Mesothelial cell of epicardium (in vitro differentiated cells): ENCODE measurements at places on chromosomes 3 and 15.

DNA sequence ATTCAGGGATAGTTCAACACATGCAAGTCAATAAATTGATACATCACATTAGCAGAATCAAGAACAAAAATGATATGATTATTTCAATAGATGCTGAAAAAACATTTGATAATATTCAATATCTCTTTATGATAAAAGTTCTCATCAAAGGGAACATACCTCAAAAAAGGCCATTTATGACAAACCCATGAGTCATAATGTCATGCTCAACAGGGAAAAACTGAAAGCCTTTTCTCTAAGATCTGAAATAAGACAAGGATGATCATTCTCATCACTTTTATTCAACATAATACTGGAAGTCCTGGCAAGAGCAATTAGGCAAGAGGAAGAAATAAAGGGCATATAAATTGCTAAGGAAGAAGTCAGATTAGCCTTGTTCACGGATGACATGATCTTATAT is 54.1 kb upstream of the TMEM158 start:
- no peak for DNase-seq

- DNase-seq = no peak
Measured at GRCh38 chr3:162072656-162073164, 576.1 kb downstream of the OTOL1 start.

- no peak for DNase-seq
Measured at GRCh38 chr15:35208353-35208752, 123.3 kb upstream of the NANOGP8 start.

DNA sequence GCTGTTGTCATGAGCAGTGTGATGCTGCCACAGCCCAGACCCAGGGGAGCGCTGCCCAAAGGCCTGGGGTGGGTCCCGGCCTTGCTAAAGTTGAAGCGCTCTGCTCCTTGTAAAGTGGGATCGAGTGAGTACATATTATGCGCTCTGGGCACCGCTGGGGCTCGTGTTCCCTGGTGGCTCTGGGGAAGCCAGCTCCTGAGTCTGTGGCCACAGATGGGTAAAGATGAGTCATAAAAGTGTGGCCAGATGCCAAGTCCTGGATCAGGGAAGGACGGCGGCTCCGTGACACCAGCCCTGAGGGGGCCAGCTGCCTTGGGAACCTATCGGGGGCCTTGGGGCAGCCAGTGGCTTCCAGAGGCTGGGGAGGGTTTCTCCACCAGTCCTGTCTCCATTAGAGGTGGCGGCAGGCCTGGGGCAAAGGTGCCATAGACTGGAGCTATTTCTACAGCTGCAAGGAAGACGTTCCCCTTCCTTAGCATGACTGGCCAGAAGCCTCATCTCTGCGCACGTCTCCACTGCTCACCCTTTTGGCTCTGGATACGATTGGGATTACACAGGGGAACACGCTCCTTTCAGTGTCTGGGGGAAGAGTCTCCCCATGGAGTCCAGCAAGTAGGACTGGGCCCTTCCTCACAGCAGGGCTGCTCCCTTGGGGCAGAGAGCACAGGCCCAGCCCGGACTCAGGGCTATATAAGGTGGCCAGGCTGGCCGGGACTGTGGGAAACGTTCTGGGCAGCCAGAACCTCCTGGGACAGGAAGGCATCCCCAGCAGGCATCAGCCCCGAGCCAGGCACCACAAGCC is 1.2 kb upstream of the ITIH4 start:
- no peak for DNase-seq

DNA sequence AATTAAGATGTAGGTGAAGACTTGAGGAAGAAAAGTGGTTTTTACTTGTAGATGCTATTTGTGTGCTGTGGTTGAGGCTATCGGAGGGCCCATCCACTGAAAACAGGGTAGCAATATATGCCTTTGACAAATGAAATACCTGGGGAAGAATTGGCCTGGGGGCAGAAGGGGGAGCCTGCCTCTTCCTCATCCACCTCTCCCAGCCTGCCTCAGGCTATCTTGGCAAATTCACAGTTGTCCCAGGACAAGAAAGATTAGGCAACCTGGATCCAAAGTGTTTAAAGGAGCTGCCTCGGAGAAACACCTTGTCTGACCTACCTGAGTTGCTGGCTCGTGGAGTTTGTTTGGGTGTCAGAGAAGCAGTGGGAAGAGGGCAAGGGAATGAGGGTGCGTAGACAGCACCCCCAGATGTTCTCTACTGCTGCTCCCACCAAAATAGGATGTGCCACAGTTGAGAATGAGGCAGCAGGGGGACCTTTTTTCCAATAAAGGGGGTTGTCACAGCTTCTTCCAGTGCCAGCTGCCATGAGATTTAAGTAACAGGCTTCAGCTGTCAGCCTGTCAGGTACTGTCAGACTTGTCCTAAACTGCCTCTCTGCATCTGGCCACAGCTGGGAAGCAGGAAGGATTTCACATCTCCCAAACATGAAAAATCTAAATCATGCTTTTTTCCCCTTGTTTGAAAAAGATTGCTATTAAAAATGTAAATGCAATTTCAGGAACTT is 9.2 kb downstream of the PLEKHO2 start:
- DNase-seq = no peak

DNA sequence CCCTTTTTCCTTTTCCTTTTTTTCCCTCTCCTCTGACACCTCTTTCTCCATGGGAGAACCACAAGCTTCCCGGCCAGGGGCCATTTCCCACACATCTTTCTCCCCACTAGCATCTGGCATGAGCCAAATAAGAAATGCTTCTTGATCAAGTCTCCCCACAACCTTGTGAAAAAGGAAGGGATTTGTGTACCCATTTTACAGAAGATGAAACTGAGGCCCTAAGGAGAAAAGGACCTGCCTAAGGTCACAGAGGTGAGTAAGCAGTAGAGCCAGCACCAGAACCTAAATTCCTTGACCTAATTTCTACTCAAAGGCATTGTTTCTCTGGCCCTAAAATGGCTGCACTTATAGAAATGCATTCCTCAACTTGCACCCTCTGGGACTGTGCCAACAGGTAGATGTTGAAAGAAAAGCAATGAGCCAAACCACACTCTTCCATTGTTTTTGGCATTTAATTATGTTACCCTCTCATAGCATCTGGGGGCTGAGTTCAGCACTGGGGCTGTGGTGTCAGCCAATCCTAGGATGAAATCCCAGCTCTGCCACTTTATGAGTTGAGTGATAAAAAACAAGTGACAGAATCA is 81.7 kb upstream of the TLE3 start:
- no peak for DNase-seq

GRCh38 chr15:29569533-29570092 is 252.7 kb downstream of the TJP1 start:
- DNase-seq = no peak

- DNase-seq = no peak
Measured at GRCh38 chr3:8931342-8931741, 31.9 kb downstream of the RAD18 start.

DNA sequence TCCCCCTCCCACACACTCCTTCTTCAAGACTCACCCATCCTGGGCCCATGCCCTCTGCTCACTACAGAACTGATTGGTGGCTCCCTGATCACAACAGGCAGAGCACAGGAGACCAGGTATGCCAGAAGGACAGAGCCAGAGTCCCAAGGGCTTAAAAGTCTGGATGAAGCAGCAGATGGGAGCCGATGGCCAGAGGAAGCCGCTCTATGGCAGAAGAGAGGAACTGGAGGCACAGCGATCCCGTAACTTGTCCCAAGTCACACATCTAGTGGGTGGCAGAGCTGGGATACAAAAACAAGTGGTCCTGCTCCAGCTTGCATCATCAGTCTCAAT is 20.7 kb downstream of the ITGA11 start:
- no peak for DNase-seq

- DNase-seq = no peak
Measured at GRCh38 chr15:90872486-90873184, 4.2 kb downstream of the FURIN start.

GRCh38 chr15:47796339-47796738 is 79.0 kb downstream of the SEMA6D start:
- DNase-seq = no peak

DNA sequence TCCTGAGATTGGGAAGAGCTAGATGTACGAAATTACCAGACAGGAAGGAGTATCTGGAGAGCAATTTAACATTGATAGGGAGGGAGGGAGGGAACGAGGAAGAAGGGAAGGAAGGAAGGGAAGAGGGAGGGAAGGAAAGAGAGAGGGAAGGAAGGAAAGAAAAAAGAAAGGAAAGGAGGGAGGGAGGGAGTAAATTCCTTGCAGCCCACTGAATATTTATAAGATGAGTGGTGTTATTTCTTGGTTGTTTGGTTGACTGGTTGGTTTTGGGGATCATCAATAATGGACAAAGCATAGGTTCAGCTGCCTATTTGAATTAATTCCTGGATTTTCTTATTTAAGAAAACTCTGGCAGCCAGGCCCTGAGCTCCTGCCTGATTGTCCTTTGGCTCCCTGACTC is 15.5 kb upstream of the TSEN2 start:
- no peak for DNase-seq

DNA sequence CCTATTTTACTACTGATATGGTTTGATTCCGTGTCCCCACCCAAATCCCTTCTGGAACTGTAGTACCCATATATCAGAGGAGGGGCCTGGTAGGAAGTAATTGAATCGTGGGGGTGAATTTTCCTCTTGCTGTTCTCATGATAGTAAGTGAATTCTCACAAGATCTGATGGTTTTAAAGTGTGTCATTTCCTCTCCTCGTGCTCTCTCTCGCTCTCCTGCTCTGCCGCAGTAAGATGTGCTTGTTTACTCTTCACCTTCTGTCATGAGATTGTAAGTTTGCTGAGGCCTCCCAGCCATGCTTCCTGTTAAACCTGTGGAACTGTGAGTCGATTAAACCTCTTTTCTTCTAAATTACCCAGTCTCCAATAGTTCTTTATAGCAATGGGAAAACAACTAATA is 81.2 kb upstream of the ZBTB20 start:
- DNase-seq = no peak

GRCh38 chr3:96354742-96355141 is 459.7 kb upstream of the EPHA6 start:
- no peak for DNase-seq

DNA sequence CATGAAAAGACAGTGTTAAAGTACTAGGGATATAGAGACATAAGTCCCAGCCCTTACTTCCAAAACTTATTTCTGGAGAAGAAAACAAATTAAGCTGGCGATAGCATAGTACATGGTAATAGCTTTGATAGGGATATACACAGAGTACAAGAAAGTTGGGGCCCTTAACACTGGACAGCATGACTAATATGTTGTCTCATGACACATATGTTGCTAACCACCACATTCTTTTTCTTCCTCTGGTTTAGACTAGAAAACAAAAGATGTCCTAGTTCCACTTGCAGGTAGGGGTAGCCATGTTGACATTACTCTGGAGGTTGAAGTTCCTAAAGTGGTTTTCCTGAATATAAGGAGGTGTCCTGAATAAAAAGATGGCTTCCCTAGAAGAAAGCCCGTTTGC is 75.3 kb downstream of the RFX7 start:
- no peak for DNase-seq

DNA sequence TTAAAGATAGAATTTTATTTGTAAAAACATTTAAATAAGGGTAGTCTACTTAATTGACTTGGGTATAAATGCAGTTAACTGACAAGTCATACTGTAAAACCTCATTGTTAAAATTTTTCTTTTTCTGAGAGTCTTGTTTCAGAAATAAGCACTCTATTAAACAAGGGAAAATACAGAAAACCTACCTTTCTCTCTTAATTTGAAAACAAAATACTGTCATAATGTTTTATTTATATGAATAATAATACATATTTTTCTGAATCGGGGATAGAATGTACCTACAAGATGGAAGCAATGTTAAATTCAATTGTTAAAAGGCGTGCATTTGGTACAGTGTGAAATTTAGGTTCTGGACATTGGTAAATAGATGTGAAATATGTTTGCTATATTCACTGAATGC is 17.8 kb downstream of the ZIC1 start:
- no peak for DNase-seq

- DNase-seq = no peak
Measured at GRCh38 chr3:135140591-135140990, 345.5 kb downstream of the EPHB1 start.

DNA sequence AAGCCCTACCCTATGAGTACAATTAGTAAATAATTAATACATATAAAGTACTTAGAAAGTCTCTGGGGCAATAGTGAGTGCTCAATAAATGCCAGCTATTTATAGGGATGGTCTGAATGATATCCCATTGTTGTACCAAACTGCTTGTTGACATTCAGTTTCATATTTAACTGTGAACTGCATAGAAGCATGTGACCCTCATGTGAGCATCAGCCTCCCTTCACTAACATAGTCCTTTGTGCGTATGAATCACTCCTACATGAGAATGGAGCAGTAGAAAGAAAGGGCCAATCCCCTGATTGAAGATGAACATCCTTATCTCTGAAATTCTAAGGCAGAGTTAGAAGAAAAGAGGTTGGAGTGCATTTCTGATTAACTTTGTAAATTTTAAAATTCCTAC is 68.7 kb upstream of the ATP10A start:
- no peak for DNase-seq

GRCh38 chr15:63089260-63090043 is 32.2 kb upstream of the LACTB start:
- DNase-seq = no peak

- no peak for DNase-seq
Measured at GRCh38 chr15:32856753-32857152, 138.9 kb downstream of the GREM1 start.

GRCh38 chr15:89845305-89845893 is 30.7 kb upstream of the ANPEP start:
- no peak for DNase-seq
